Mammary epithelial cell (primary cell): ENCODE measurements at places on chromosomes 2 and 18. TPM values are rescaled to one million over a fixed set of nuclear protein-coding genes. Genes with fewer than 3 reads are reported as not detected.

GRCh38 chr18:44700652-44701051 is 20.0 kb downstream of the SETBP1 start:
- peak; percentile 63 for DNase-seq

DNA sequence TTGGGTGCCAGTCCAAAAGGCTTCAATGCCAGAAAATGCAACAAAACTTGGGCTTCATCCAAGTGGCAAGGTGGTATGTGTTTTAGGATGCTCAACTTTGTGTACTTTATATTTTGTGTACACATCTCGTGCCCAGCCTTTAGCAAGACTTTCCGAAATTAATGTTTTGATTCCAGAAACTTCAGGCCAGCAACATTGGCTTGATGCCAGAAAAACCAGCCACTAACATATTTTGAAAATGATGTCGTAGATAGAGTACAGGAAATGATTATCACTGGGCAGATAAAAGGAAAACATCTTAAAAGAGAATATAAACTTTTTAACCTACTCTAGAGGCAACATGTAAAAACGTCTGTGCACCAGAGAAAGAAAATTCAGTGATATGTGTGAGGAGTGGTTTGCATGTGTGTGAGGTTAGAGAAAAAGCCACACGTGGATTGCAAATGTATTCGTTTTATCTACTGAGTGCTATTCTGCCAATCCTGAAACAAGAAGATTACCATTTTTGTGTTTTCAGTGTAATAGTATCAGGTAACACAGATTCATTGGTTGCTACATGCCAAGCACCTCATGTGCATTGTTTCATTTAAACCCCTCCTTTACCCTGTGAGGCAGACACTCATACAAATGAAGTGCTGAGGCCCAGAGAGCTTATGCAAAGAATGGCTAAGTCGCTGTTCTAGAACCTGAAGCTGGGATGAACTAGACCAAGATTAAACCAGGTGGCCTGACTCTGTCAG is 264.8 kb downstream of the C1D start:
- DNase-seq = peak; percentile 2

Gene GATA6
- 0.62 TPM for polyA plus RNA-seq

Gene DSG1
- polyA plus RNA-seq = 0.07 TPM

Gene C1QL2
- not detected for polyA plus RNA-seq

Gene DAW1
- polyA plus RNA-seq = 0.14 TPM

- no peak for DNase-seq
Observed at GRCh38 chr2:69660637-69661036, 17.1 kb upstream of the AAK1 start.

- DNase-seq = no peak
Observed at GRCh38 chr2:65799141-65799854, 366.9 kb upstream of the SPRED2 start.

DNA sequence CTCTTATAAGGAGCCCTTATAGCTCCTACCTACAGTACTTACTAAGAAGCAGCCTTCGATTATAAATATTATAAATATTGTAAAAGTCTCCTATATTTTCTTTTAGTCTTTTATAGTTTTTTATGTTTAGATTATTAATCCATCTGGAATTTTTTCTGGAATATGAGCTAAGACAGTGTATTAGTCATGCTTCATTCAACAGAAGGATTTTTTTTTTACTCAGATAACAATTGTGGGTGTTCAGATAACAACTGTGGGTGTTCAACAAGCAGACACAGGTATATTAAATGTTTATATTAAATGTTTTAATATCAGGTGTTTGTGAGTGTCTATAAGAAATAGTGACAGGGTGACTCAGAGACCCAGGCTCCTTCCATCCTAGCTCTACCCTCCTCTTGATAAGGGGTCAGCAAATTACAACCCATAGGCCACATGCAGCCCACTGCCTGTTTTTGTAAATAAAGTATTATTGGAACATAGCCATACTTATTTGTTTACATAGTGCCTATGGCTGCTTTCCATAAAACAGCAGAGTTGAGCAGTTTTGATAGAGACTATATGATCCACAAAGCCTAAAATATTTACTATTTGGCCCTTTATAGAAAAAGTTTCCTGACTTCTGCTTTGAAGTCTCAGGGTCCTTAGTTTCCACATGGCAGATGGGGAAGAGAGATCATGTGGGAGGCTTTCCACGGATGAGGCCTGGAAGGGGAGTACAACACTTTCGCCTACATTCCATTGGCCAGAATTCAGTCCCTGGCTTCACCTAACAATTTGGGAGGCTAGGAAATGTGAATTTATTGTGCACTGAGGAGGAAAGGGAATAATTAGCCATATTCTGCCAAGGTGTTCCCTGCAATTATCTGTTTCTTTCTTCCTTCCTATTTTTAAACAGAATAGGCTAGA is 4.3 kb upstream of the SPATS2L start:
- peak; percentile 60 for DNase-seq

DNA sequence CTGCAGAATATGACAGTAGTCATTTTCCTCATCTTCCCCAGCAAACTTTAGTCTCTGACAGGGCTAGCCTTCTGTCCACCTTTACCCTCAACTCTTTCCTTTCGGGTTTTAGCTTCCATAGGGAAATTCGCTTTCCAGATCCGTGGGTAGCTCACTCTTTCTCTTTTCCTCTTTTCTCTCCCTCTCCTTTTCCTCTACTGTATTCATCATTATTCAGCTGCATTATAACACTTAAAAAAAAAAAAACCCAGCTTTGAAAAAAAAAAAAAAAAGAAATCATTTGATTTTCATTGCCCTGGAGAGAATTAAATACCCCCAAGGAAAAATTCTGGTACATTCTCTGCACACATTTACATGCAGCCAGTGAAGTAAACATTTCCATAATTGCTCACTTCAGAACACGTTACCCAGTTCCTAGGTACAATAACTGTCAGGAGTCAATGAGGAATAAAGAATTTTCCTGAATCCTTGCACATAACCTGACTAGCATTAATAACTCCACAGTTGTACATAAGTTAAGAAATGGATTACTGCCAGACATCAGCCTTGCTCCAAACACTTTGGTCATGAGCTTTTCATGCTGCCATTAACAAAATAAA is 63.5 kb downstream of the ZNF521 start:
- DNase-seq = no peak

DNA sequence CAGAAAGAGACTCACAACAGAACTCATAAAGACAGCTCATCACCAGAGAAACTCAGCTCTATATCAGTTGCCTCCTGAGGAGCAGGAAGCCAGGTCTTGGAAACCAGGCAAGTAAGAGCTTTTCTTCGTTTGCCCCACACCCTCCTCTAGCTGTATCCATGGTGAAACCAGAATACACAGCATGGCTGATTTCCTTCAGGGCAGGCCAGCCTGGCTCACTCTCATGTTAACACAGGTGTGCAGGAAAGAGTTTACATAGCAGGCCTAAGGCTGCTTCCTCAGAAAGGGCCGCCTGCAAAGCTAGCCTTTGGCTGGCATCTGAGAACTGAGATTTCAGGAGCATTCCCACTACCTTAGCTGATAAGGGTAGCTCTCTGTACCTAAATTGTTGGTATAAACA is 65.7 kb downstream of the KLHL14 start:
- no peak for DNase-seq

DNA sequence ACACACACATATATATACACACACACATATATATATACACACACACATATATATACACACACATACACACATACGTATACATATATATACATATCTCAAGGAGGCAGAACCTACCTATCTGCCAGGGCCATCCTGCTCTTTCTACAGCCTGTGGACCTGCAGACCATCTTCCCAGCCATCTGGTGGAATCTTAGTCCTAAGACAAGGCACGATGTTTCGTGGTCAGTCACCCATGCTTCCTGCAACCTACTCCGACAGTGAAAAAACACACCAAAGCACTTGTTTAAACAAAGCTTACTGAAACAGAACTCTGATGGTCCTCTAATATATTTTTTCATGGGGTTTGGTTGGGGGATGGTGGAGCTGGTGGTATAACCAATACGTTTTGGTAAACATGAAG is 164.2 kb upstream of the ZNF521 start:
- DNase-seq = no peak

GRCh38 chr2:45612285-45612684 is 1.2 kb upstream of the SRBD1 start:
- DNase-seq = peak; percentile 26

GRCh38 chr18:50803592-50803991 is 16.2 kb downstream of the MRO start:
- DNase-seq = no peak

GRCh38 chr2:25230198-25230947 is 62.0 kb upstream of the POMC start:
- DNase-seq = no peak

Gene ERFE
- 0.60 TPM for polyA plus RNA-seq

DNA sequence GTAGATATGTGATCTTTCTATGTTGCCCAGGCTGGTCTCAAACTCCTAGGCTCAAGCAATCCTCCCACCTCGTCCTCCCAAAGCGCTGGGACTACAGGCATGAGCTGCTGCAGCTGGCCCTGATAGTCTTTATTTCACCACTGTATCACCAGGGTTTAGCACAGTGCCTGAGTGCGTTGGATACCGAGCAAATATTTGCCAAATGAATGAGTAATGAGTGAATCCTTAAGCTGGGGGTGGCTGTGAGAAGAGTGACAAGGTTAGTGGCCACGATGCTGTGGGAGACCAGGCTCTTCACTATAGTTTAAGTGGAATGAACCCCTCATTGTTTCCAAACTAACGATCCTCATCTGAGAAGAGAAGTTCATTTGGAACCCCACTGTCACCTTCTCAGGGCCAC is 60.8 kb upstream of the FAM136A start:
- DNase-seq = no peak

GRCh38 chr2:208147008-208147407 is 1.1 kb upstream of the CRYGB start:
- no peak for DNase-seq

DNA sequence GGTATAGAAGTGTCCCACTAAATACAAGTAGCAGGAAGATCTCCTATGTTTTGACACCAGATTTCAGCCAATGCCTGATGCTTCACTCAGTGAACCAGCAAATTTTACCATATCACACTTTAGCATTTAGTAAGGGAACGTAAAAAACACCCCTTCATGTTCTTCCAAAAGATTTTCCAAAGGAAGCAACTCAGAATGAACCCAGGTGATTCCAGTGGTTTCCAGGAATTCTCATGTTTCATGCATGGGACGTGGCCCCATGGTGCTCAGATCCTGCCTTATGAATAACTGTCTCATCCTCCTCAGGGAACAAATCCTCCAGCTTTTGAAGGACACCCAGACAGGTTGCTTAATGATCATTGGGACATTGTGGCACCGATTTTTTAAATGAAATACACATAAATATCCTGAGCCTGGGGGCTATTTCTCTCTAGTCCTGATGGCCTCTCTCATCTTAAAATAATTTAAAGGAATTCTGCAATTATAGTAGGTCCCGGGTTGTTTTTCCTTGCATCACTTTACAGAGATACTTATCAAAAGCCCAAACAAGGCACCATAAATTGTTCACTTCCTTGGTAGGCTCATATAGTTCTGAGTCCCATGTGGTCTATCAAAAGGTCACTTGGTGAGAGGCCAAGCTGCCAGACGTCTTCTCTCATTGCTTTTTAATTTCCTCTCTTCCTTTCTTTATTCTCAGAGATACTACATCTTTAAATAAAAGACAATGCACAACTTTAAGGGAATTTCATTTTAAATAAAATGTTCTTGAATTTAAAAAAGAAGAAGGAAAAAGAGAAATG is 261.0 kb downstream of the ZNF516 start:
- no peak for DNase-seq

GRCh38 chr2:204496779-204497178 is 48.5 kb upstream of the PARD3B start:
- DNase-seq = no peak

DNA sequence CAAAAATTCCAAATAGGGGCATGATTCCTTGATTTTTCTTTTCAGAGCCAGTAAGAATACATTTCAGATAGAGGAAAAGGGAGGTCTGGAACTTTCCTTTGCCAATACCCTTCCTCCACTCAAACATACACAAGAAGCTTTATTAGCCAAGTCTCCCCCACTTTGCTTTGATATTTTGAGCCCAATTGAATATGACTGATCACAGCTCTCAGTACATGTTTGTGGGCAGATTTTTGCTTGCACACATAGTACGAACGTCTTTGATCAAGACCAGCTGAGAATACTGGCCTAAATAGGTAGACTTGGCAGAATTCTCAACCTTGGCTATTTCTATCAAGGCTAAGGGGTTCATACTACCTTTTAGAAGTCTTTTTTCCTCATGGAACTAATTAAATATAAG is 148.8 kb upstream of the PGAP1 start:
- DNase-seq = no peak

Gene AGAP1
- 21.7 TPM for polyA plus RNA-seq

Gene PSMA8
- not detected for polyA plus RNA-seq

DNA sequence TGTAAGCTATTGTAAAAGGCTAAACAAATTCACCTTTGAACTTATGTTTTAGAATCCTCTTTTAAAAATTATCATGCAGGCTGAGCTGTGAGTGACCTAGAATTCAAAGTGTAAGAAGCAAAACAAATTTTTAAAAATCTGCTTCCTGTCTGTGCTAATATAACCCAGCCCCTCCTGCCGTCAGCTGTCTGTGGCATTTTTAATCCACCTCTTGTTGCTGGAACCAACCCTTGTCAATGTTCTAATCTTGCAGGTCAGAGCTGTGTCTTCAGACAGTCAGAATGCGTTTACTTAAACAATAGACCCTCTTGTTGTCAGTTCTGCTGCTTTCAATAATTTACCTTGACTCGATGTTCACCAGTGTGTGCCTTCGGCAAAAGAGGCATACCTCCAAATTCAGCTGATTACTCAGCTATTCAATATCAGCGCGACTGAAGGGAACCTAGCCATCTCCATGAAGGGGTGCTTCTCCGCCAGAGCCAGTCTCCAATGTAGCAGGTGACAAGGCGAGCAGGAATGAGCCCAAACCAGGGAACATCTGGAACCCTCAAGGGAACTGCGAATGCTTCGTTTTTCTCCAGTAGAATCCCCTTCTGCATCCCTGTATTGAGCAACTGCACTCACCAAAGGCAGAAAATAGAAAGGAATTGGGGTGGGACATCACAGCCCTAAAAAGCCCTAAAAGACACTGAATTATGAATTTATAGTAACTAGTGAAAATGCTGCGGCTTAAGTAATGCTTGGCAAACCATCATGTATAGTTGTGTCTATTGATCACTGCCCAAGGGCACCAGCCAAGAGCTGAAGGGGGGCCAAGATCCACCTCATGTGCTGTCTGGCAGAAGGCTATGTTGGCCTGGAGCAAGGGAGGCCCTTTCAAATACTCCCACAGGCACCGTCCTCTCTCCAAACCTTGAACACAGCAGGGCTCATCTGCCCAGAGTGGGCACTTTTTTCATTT is 62.5 kb downstream of the LYPD6B start:
- peak; percentile 6 for DNase-seq

DNA sequence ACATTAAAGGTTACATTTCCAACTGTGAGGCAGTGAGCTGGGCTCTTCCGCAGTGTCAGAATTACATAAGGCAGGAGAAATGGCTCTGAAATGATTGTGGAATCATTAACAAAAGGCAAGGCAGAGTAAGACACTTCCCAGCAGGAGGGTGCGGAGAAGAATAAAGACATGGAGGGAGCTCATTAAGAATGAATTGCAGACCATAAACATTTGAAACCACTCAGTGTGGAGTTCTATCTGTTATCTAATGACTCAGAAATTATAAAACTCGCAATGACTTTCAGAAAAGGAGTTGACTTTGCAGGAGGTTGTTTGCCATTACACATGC is 77.0 kb downstream of the SMIM21 start:
- DNase-seq = no peak
